ENCODE measurements at places on chromosomes 11 and 22. TPM values are rescaled to one million over a fixed set of nuclear protein-coding genes. Genes with fewer than 3 reads are reported as not detected.

TSG101 gene
- 96.1 TPM for total RNA-seq

IL10RA gene
- total RNA-seq: not detected

OR51E2 gene
- total RNA-seq: not detected

FGF19 gene
- total RNA-seq: not detected

TANGO2 gene
- 41.7 TPM for total RNA-seq

LDHAL6A gene
- not detected for total RNA-seq

EFCAB6 gene
- 2.7 TPM for total RNA-seq

ARRB1 gene
- 32.0 TPM for total RNA-seq

GRCh38 chr11:19060629-19061028 is at the start of gene MRGPRX2:
MRGPRX2 (minus strand) TSS chr11:19060717; CDS start chr11:19056402, 4,315 bp downstream.
- DNase-seq: no peak

GRCh38 chr22:29334696-29335344 is 19.3 kb upstream of the RASL10A start:
- DNase-seq: no peak

- no peak for DNase-seq
Measured at GRCh38 chr22:49636649-49637048, 191.0 kb downstream of the BRD1 start.

GRCh38 chr11:123086305-123086704 is 24.4 kb upstream of the HSPA8 start:
- no peak for DNase-seq

GRCh38 chr22:42343121-42343454 is 72.6 kb upstream of the TCF20 start:
- no peak for DNase-seq

DNA sequence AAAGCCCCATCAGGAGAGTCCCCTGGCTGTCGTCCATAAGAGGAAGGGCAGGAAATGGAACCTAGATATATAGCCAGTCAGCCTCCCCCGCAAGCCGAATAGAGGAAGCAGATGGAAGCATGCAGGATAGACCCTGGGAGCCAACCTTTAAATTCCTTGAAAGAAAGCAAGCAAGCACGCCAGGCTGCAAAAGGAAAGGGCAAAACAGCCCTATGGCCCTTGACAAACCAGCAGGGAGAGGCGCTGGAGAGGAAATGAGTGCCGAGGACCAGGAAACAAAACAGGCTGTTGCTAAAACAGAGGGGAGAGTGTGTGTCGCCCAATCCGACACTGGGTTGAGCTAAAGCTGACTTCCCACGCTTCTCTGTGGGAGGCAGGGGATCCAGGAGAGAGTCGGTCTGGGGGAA is 203.5 kb upstream of the MTNR1B start:
- peak; percentile 3 for DNase-seq

GRCh38 chr11:101470881-101471520 is 112.8 kb downstream of the TRPC6 start:
- no peak for DNase-seq

GRCh38 chr11:92296138-92296515 is 71.5 kb downstream of the FAT3 start:
- DNase-seq: no peak

- DNase-seq: no peak
Measured at GRCh38 chr11:69686452-69686851, 11.3 kb upstream of the LTO1 start.

DNA sequence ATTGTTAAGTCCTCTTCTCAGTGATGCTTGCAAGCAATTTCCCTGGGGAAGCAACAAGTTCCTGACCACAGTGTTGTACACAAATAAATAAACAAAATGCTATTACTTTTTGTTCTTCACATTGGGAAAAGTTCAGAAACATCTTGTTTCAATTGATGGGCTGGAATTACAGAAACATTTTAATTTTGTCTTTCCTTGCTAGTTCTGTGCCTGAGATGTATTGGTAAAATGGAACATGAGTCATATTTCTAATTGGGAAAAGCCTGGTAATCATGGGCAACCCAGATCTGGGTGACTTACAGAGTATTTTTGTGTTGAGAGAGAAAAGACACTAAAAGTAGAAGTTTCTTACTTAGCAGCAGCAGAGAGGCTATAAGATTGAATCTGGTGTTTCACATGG is 576 bp upstream of the BLID start:
- DNase-seq: no peak

- no peak for DNase-seq
Measured at GRCh38 chr11:87251560-87251959, 213.8 kb downstream of the TMEM135 start.

- no peak for DNase-seq
Measured at GRCh38 chr11:97955595-97955994, 1065.2 kb upstream of the CNTN5 start.

GRCh38 chr22:29032014-29032475 is 29.6 kb downstream of the C22orf31 start:
- no peak for DNase-seq

DNA sequence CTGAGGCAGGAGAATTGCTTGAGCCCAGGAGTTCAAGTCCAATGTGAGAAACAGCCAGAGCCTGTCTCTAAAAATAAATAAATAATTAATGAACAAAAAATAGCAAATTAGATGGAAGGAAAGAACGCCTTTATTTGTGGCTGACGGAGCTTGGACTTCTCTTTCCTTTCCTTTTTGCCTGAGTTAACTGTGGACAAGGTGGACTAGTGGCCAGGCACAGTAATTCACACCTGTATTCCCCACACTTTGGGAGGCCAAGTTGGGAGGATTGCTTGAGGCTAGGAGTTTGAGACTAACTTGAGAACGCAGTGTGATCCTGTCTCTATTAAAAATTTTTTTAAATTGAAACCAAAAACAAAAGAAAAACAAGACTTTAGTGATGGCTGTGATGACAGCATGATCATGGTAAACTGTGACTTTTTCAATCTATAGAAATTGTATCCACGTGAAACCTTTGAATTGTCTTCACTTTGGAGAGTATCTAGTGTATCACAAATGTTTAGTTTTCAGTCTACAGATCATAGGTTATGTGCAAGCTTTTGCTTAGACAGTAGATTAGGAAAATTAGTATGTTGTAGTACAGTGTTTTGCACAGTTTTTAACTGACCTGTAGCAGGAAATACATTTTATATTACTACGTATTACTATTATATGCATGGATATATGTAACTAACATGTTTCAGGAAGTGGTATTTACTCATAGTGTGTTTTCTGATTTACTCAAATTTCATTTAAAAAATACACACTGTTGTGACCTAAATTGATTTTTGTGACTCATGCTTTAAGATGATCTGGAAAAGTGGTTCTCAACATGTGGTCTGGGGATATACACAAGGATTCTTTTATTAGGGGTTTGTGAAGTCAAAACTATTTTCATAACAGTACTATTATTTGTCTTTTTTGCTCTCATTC is 42.1 kb downstream of the KDM2A start:
- DNase-seq: no peak
